ENCODE measurements at places on chromosomes 13 and 19. TPM values are rescaled to one million over a fixed set of nuclear protein-coding genes. Genes with fewer than 3 reads are reported as not detected.

The NOTCH3 gene
- 21.4 TPM for total RNA-seq

The YJEFN3 gene
- 1.2 TPM for total RNA-seq

The KLHL1 gene
- total RNA-seq = not detected

The KLK2 gene
- not detected for total RNA-seq

The C5AR1 gene
- 0.66 TPM for total RNA-seq

The MYPOP gene
- total RNA-seq = 1.2 TPM

The CEACAM3 gene
- not detected for total RNA-seq

The PPAN gene
- 42.7 TPM for total RNA-seq

The RUVBL2 gene
- total RNA-seq = 213 TPM

The MAST1 gene
- total RNA-seq = 0.87 TPM

The SIGLEC8 gene
- total RNA-seq = not detected

The COX7A1 gene
- 4.5 TPM for total RNA-seq

The BEST2 gene
- total RNA-seq = not detected

The POU2F2 gene
- 1.00 TPM for total RNA-seq

The SHISA7 gene
- not detected for total RNA-seq

The PSG11 gene
- not detected for total RNA-seq

Data from uterine smooth muscle cell (primary cell).